PC-9 (cell line): ENCODE measurements at places on chromosomes 1 and 21. TPM values are rescaled to one million over a fixed set of nuclear protein-coding genes. Genes with fewer than 3 reads are reported as not detected.

Gene TCHH
- 0.04 TPM in 1 of 2 replicates, not detected in the other for total RNA-seq

Gene FCER1A
- total RNA-seq = not detected in 2 replicates

Gene CCNL2
- total RNA-seq = 162 and 183 TPM in 2 replicates

Gene CELA2A
- not detected in 2 replicates for total RNA-seq

Gene RASAL2
- total RNA-seq = 47.8 and 54.1 TPM in 2 replicates

Gene PRAMEF1
- not detected in 2 replicates for total RNA-seq

Gene CFHR2
- not detected in 2 replicates for total RNA-seq

Gene PGLYRP4
- not detected in 2 replicates for total RNA-seq

Gene PODN
- total RNA-seq = not detected in 2 replicates

Gene CYP4Z1
- total RNA-seq = not detected in 2 replicates

Gene GABRD
- not detected in 2 replicates for total RNA-seq

Gene UBXN10
- 9.4 and 11.9 TPM in 2 replicates for total RNA-seq

Gene PEX14
- total RNA-seq = 28.3 and 34.7 TPM in 2 replicates

Gene TNNT2
- total RNA-seq = 4.8 and 6.4 TPM in 2 replicates

Gene LCE1B
- not detected in 2 replicates for total RNA-seq

Gene ADGRL4
- total RNA-seq = not detected in 2 replicates

Gene SV2A
- total RNA-seq = 0.20 and 0.33 TPM in 2 replicates

Gene AUNIP
- 11.0 and 11.3 TPM in 2 replicates for total RNA-seq

Gene MDM4
- total RNA-seq = 69.2 and 82.6 TPM in 2 replicates

Gene ANGPTL3
- not detected in 2 replicates for total RNA-seq

Gene RAB13
- total RNA-seq = 69.9 and 73.6 TPM in 2 replicates

Gene AMPD1
- not detected in 2 replicates for total RNA-seq

Gene ZNF695
- total RNA-seq = 9.5 and 9.8 TPM in 2 replicates

Gene TRIM67
- total RNA-seq = not detected in 2 replicates

Gene DPT
- not detected in 2 replicates for total RNA-seq

Gene PRKACB
- 16.1 and 16.7 TPM in 2 replicates for total RNA-seq

Gene IL10RB
- total RNA-seq = 18.3 and 23.1 TPM in 2 replicates

Gene CRABP2
- 142 and 286 TPM in 2 replicates for total RNA-seq

Gene S100A12
- total RNA-seq = not detected in 2 replicates

Gene VHLL
- total RNA-seq = not detected in 2 replicates

Gene TNFAIP8L2
- not detected in 2 replicates for total RNA-seq

Gene ACTL8
- 0.55 and 0.68 TPM in 2 replicates for total RNA-seq

Gene GRIK3
- not detected in 2 replicates for total RNA-seq

Gene WDR3
- 27.5 and 38.3 TPM in 2 replicates for total RNA-seq

Gene PDC
- total RNA-seq = not detected in 2 replicates

Gene LRRN2
- total RNA-seq = 4.6 and 7.0 TPM in 2 replicates

Gene LAMC2
- 105 and 109 TPM in 2 replicates for total RNA-seq

Gene PADI2
- 14.0 and 16.7 TPM in 2 replicates for total RNA-seq
